ENCODE measurements at places on chromosomes 2 and 18.

GRCh38 chr18:40208958-40209357, 1746.1 kb upstream of the PIK3C3 start:
- DNase-seq, result no peak

GRCh38 chr2:143955401-143956065, 564.4 kb downstream of the ZEB2 start:
- DNase-seq, result no peak

DNA sequence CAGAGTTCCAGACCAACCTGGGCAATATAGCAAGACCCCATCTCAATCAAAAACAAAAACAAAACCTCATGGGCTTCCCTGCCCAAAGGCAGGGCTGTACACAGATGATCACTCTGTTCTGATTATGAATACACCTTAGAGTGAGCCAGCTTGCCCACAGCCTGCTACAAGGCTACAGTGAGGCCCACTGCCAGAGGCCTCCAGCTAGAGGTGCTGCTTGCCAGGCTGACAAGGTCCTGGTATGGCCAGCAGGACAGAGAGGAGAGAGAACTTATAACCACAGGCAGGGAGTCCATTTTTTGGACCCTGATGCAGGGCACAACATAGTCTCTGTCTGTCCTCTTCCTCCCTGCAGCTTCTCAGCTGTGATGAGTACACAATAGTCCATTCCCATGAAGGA, 41.5 kb downstream of the KANSL3 start:
- no peak for DNase-seq

- DNase-seq, result no peak
Observed at GRCh38 chr2:84882414-84882738, 1.5 kb upstream of the TRABD2A start.

GRCh38 chr2:229104025-229104424, 167.1 kb downstream of the PID1 start:
- no peak for DNase-seq

GRCh38 chr18:50127516-50128210, 67.3 kb downstream of the MYO5B start:
- DNase-seq, result no peak

DNA sequence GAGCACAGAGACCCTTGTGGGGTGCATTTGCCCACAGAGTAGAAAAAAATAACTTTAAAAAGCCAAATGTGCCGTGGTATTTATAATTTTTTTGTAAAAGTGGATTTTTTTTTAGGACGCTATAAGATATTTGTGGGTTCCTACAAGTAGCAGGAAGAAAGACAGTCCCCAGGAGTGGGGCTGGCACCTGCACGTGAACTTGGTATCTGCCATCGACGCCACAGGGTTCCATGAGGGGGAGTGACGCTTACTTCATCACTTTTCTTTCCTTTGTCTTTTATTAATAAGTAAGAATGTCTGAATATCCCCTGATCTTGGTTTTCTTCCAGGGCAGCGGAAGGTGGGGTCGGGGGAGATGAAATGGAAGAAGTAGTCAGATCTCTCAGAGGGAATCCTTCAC, 207.0 kb downstream of the TWIST2 start:
- no peak for DNase-seq

Data from NCI-H2081 treated with DMSO at 0.1 percent for 48 hours (cell line).